CD4-positive, alpha-beta memory T cell (primary cell): ENCODE measurements at places on chromosomes 4 and X. TPM values are rescaled to one million over a fixed set of nuclear protein-coding genes. Genes with fewer than 3 reads are reported as not detected.

MAGEC3 gene
- total RNA-seq, result not detected

SPANXN3 gene
- not detected for total RNA-seq

SPANXN5 gene
- total RNA-seq, result not detected

- no peak for DNase-seq
Measured at GRCh38 chr4:16155528-16156169, 70.6 kb downstream of the TAPT1 start.

ARSD gene
- total RNA-seq, result 2.1 TPM

UGT2B10 gene
- total RNA-seq, result not detected

ART3 gene
- not detected for total RNA-seq

DNA sequence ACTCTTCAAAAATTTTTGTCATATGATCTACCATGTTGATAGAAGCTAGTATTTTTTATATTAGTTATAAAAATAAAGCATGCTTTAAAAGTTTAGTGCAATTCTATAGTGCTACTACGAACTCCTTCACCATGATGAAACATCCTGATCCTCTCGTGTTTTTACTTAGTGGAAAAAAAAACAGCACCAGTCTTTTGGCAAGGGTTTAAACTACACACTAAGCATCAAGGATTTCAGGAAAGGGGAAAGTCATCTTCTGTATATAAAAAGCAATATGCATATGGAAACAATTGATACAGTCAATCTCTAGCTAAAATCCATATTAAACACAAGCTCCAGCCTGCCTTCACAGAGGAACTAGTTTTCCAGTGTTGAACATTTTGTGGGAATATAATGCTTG, 18.7 kb downstream of the CHM start:
- DNase-seq, result no peak

- DNase-seq, result no peak
Measured at GRCh38 chrX:30702736-30703135, 49.5 kb downstream of the GK start.

DNA sequence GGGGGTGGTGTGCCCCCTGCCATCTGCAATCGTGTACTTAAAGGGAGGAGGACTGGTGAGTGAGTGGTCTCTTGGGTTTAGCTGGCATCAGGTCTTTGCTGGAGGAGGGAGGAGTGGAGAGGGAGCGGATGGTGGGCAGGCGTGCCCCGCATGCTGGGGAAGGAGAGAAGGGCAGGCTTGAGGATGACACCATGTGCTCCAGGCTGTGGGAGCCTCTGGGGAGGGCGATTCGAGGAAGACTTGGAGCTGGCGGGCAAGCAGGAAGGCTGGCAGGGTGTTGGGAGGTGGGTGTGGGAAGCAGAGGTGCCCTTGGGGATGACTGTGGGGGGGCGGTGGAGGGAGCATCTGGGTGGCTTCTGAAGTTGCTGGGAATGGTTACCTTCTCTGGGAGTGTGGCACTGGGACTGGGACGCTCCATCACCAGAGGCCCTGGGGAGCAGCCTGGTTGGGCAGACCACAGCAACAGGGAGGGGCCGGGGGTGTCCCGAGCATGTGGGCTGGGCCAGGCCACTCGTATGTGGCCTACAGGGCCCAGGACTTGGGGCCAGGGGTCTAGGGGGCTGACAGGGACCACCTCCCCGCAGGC, 30.8 kb upstream of the AFAP1 start:
- DNase-seq, result no peak
